Hepatic stellate cell (primary cell): ENCODE measurements at places on chromosomes 3 and 15.

GRCh38 chr3:147002721-147003120 lies 397.6 kb upstream of the PLSCR5 start:
- DNase-seq: no peak

- peak; percentile 78 for DNase-seq
These were observed 11.3 kb downstream of the PRICKLE2 start for GRCh38 chr3:64213962-64214379.

DNA sequence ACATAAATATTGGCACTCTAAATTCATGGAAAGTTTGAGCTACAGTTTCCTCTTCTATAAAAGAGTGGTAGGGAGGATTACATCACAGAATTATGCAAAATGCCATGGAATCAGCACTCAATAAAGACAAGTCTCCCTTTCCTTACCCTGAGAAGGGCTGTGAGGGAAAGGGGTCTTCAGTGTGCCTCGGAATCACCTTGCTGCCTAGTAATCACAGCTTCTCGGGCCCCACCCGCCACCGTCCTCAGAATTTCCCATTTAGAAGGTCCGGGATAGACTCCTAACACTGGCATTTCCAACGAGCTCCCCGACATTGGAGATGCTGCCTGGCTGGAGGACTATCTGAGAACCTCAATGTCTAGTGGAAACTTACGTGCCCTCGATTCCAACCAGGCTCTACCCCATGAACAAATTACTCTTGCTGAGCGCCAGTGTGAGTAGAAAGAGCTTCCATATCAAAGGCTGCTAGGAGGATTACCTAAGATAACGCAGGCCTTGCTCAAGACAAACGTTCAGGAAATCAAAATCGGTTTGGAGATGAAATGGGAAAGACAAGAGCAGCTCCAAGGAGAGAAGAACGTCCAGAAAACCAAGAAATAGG lies 92.1 kb upstream of the CHD2 start:
- DNase-seq: no peak

GRCh38 chr3:50268703-50269451 lies at the start of gene SEMA3B:
Gene SEMA3B (plus strand): TSS chr3:50269147. CDS start chr3:50269241, 94 bp downstream.
- DNase-seq: peak; percentile 74

DNA sequence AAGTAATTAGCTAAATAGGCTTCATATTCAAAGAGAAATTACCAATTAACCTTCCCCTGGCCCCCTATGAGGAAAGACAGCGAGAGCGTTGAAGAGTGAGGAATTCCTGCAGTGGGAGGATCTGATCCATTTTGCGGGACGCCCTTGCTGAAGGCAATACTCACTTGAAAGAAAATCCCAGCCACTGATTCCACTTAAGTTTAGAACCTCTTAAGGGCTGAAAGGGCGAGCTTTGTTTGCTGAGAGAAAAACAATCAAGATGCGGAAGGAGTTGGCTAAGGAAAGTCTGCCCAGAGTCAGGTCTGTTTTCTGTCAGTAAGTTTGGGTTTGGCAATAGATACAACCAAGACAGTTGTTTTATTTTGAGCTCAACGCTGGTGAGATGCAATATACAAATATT lies 102.8 kb upstream of the GBE1 start:
- DNase-seq: no peak

- no peak for DNase-seq
These were observed 347.5 kb downstream of the CNTN4 start for GRCh38 chr3:2446146-2446545.

DNA sequence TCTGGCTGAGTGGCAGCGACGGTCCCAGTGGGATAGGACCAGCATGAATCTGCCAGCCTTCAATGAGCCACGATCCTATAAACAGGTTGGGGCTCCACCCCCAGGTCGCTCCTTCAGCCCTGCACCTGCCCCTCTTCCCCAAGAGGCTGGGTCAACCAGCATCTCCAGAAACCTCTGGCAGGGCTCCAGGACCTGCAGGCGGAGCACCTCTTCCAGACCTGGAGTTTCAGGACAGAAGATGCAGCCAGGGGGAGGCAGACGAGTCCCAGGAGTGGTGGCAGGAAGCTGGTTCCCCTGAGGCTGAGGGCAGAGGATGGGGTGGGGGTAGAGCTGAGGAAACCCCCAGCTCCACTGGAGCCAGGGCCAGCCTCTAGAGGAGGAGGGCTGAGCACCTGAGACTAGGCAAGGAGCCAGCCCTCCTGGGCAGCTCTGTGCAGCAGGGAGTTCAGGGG lies at the start of gene PLA2G4D:
Gene PLA2G4D (minus strand): TSS at position 51 of the 452 bp plus-strand sequence. CDS start 103 bp downstream, outside the sequence.
- DNase-seq: no peak

DNA sequence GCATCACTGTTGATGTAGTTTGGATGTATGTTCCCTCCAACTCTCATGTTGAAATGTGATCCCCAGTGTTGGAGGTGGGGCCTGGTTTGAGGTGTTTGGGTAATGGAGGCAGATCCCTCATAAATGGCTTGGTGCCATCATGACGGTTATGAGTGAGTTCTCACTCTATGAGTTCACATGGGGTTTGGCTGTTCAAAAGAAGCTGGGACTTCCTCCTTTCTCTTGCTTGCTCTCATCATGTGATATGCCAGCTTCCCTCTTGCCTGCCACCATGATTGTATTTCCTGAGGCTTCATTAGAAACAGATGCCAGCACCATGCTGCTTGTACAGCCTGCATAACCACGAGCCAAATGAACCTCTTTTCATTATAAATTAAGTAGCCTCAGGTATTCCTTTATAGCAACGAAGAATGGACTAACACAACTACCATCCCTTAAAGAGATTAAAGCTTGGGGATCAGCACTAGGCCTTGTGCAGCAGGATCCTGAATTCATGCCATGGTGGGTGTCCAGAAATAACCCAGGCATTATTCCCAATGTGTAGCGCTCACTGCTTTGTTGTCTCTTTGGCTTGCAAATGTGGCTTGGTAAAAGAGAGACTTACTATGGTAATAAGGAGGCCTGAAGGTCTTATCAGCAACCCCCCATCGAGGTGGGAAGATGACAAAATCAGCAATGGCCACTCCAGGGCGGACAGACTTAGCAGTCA lies 41.9 kb downstream of the NDUFB4 start:
- no peak for DNase-seq

- peak; percentile 42 for DNase-seq
These were observed 17.6 kb downstream of the ACAD11 start for GRCh38 chr3:132641837-132642538.

- DNase-seq: no peak
These were observed 368.6 kb upstream of the ROPN1 start for GRCh38 chr3:124360563-124360962.

GRCh38 chr15:31390777-31391486 lies 64.3 kb downstream of the KLF13 start:
- peak; percentile 5 for DNase-seq

DNA sequence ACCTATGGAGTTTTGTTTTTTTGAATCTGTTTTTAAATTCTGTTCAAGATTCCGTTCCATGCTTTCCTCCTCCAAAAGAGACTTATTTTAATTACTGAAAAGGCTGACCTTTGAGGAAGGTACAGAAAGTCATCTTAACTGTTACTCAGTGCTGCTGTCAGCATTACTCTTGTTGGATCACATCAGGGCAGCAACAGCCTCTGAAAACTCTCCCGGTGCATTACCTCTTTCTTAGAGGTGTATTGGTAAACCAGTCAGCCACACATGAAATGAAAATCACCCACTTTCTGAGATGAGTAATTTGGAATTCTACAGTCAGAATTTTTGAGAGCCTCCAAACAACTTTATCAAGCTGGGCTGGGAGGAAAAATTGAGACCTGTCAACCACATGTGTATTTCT lies 88.5 kb upstream of the LIMD1 start:
- no peak for DNase-seq

DNA sequence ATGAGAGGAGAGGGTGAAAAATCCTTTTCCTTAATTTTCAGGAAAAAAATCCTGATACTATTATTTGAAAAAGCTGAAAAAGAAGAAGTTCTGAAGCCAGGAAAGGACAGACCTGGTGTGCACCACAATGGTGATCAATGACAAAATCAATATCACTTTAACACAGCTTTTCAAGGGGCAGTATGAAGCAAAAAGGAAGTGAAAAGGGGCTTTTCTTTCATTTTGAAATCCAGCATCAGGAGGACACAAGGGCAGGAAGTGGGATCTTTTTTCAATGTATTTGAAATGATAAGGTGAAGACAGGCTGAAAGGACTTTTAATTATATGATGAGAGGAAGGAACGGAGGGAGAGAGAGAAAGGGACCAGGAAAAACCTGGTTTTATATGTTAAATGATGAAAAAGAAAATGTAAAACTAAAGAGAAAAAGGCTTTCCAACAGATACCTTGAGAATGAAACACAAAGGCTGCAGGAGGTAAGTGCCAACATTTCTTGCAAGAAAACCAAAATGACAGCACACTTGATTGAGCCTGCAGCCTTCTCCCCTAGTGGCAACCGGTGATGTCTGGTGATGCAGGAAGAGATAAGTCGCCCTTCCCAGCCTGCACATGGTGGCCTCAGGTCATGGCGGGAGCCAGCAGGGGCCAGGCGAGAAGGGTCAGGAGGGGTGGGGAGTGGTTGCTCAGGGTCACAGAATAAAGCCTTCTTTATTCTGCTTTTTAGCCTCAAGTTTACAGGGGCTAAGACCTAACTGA lies 236.7 kb upstream of the WNT5A start:
- no peak for DNase-seq

DNA sequence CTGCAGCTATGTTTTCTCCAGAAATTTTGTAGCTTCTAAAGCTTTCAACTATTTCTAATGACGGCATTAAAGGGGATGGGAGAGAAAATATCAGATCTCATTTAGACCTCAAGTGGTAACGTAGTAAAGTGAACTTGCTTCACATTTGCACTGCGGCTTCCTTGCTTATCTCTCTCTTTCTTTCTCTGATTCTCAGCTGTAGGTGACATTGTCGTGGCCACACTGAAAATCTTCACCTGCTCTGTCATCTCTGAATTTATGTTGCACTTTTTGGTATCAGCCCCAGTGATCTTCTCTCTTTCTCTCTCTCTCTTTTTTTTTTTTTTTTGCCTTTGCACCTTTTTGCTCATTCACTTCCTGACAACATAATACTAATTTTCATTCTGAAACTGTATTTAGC lies 254.1 kb upstream of the SATB1 start:
- no peak for DNase-seq
